ENCODE measurements at places on chromosomes 7 and 10. TPM values are rescaled to one million over a fixed set of nuclear protein-coding genes. Genes with fewer than 3 reads are reported as not detected.

FKBP6 gene
- not detected for total RNA-seq

AKR1C4 gene
- total RNA-seq = not detected

SLC25A28 gene
- total RNA-seq = 43.9 TPM

FBXO24 gene
- not detected for total RNA-seq

DNAJC1 gene
- 30.4 TPM for total RNA-seq
